ENCODE measurements at places on chromosomes 4 and X.

DNA sequence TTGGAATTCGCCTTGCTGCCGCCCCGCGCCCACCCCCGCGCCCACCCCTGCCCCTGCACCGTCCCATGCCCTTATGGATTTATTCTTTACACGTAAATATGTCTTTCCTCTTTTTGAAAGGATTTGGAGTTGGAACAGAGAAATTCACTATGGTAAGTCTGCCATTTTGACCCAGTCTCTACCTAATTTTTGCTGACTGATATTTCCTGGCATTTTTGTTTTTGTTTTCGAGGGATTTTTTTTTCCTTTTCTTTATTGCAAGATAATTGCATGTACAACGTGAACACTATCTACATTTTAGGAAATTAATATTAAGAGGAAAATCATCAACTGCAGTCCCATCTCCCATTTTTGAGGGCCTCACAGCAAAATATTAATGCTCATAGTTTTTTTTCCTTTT is 468 bp upstream of the SPIN2B start:
- no peak for DNase-seq

DNA sequence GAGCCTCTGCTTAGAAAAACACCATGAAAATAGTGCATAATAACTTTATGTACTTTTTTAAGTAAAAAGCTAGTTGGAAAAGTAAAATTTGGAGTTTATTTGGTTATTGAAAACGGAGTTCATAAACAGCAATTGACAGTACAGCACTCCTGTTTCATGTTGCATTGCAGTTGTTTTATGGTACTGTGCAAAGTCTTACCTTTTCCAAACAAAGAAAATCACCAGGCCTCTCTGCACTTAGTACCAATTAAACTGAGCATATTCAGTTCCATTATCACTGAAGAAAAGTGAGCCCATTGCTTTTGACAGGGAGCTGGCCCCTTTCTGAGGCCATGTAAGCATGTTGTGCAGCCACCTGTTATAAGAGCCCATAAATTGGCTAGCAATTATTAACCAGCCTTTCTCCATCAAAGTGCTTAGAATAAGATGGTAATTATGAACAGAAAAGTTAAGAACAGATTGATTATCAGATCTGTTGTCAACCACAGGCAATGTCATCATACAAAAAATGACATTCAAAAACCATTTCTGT is 376.6 kb upstream of the EMCN start:
- no peak for DNase-seq

DNA sequence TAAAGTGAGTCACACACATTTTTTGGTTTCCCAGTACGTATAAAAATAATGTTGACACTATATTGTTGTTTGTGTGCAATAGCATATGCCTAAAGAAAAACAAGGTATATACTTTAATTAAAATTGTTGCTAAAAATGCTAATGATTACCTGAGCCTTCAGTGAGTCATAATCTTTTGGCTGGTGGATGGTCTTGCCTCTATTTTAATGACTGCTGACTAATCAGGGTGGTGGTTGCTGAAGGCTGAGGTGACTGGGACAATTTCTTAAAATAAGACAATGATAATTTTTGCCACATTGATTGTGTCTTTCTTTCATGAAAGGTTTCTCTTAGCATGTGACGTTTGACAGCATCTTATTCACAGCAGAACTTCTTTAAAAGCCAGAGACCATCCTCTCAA is 21.0 kb upstream of the ANXA10 start:
- DNase-seq: no peak

- DNase-seq: peak; percentile 44
Measured at GRCh38 chrX:13283950-13284546, 35.8 kb downstream of the ATXN3L start.

DNA sequence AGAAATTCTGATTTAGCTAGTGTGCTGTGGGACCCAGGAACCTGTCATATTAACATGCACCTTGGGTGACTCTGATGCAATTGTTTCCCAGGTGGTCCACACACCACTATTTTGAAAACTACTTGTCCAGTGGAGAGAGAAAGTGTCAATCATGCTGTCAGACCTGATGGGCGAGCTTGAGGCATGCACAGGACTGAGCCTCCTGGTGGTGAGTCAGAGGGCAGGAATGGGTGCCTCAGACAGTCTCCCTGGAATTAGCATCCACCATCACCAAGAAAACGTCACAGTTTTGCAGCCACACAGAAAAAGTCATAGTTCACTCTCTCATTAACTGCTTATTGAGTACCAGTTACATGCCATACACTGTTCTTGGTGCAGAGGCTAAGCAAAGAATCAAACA is 181.8 kb upstream of the MAOA start:
- no peak for DNase-seq

GRCh38 chrX:18887177-18887824 is 96.6 kb downstream of the PHKA2 start:
- DNase-seq: no peak

DNA sequence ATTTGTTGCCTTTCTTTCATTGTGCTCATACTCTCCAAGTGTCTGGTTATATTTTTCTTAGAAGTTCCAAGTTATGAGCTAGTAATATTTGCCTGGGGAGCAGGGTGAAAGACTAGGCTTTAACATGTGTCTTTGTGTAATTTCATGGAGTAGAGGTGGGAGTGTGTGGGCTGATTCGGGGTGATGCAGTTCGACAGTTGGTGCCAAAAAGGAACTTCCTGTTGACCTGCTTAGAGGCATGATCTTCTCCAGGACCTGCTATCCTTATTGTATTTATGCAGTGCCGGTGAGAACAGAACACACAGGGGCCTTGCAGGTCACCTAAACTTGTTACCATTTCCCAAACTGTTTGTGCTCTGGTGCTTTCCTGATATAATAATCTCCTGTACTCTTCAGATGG is 21.2 kb downstream of the USP53 start:
- DNase-seq: no peak

- peak; percentile 0 for DNase-seq
Measured at GRCh38 chr4:101419336-101420135, 72.2 kb upstream of the PPP3CA start.

DNA sequence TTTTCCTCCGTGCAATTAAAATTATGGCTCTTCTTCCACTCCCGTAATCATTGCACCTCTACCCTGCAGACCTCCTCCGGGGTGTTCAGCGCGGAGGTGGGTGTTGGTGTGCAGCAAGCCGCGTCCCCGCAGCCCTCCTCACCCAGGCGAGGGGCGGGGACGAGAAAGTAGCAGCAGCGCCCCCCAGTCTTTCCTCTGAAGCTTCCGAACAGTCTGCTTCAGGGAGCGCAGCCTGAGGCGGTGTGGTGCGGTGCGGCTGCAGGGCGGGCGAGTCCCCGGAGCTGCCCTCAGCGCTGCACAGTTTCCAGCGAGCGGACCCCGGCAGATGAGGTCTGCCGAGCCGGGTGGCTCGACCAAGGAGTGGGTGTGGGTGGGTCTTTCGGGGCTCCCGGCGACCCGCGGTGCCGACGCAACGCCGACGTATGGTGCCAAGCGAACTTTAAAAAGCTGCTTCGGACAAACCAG is at the start of gene FRAS1:
TSS of gene FRAS1 (plus strand) at position 189 of the 465 bp plus-strand sequence. CDS start 687 bp downstream, outside the sequence.
- DNase-seq: no peak

GRCh38 chr4:86032476-86033022 is 327.3 kb downstream of the MAPK10 start:
- DNase-seq: peak; percentile 95

GRCh38 chr4:26161030-26161824 is 159.6 kb upstream of the RBPJ start:
- no peak for DNase-seq

DNA sequence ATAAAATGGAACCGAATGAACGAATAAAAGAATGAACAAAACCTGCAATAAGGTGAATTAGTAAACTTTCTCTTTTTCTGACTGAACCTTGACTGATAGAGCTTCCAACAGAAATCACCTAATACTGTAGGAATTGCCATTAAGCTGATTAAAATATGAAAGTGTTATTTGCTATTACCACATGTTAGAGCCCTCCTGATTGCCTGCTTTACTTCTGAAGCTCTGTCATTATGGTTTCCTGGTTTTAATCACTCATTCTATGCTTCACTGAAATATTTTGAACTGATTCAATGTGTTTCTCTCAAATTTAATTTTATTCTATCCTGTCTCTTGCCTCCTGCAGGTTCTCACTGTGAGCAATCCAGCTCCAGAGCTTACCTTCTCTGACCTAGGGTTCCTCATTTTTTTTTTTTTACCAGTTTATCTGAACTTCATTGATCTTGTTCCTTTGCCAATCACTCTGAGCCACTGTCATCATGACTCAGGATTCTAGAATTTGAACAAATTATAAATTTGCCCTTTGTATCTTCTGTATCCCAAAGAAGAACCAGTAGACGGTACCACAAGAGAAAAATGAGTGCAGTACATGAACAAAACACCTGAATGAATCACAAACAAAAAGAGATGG is 48.1 kb upstream of the UGT2B15 start:
- DNase-seq: no peak

DNA sequence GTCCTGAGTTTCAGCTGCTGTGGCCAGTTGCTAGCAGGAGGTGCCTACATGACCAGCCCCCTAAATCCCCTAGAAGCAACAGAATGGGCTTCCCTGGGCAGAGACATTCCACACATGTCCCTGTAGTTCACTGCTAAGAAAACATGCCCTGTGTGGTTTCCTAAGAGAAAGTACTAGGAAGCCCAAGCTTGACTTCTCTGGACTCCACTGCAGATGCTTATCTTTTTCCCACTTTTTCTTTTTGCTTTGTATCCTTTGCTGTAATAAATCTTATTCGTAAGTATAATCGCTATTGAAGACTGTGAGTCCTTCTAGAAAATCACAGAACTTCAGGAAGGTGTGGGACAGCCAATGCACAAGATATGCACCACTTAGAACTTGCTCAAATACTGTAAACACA is 15.6 kb downstream of the RPGR start:
- no peak for DNase-seq

- peak; percentile 47 for DNase-seq
Measured at GRCh38 chr4:37685161-37685822, 884 bp downstream of the RELL1 start.

DNA sequence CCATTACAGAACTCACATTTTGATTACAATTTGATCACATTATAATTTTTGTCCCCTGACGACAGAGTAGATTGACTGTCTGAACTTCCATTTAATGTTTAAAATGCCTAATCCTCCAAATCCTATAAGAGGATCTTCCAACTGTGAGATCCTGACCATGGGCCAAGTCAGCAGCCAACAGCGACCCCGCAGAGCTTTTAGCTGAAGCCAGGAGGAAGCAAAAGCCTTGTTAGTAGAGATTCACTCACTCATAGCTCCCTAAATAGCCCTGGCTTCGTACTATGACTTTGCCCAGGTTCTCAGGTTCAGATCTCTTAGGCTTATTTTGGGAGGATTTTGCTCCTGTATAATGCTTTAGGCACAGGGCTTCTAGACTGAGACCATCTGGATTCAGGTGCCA is 413.1 kb downstream of the NKX6-1 start:
- DNase-seq: no peak

DNA sequence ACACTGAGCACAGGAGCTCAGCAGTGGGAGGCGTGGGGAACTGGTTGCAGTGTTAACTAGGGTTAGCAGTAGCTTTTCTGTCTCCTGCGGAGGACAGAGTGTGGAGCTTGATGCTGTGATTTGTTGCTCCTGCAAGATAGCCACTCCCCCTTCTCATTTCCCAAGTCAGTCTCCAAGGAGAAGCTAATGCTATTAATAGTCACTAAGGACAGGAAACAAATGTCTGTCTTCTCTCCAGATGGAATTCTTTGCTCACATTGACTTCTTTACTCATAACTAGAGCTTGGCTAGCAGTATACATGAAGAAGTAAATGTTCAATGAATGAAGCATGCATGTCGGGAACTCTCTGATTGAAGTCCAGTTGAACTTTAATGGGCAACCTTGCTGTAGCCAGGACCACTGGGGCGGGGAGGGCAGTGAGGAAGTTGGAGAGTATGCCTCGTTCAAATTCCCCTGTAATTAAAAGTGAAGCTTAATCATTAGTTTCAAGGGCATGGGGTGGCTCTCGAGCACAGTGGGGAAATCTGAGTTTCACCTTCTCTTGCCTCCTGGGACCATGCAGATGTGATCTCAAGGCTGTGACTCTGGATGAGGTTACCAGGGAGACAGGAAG is 156.6 kb upstream of the SCML1 start:
- peak; percentile 49 for DNase-seq

Measured in AG09309 (cell line).